Hematopoietic multipotent progenitor cell treated with erythropoietin and hydrocortisone succinate and interleukin-3 and kit ligand, for 4 days (in vitro differentiated cells): ENCODE measurements at places on chromosomes 7 and 10.

- no peak for DNase-seq
Observed at GRCh38 chr7:69643708-69644445, 45.6 kb downstream of the AUTS2 start.

DNA sequence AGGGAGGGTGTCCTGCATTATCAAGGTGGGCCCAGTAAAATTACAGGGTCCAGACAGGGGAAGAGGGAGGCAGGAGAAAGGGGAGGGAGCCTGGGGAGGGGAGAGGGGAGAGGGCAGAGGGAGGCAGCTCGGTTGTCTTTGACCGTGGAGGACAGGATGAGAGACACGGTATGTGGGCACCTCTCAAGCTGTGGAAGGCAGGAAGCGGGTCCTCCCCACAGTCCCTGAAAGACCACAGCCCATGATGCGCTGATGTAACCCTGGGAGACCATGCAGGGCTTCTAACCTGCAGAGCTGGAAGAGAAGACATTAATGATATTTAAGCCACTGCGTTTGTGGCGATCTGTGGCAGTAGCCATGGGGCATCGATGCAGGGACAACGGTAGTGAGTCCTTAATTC, 27.2 kb upstream of the MNX1 start:
- no peak for DNase-seq

DNA sequence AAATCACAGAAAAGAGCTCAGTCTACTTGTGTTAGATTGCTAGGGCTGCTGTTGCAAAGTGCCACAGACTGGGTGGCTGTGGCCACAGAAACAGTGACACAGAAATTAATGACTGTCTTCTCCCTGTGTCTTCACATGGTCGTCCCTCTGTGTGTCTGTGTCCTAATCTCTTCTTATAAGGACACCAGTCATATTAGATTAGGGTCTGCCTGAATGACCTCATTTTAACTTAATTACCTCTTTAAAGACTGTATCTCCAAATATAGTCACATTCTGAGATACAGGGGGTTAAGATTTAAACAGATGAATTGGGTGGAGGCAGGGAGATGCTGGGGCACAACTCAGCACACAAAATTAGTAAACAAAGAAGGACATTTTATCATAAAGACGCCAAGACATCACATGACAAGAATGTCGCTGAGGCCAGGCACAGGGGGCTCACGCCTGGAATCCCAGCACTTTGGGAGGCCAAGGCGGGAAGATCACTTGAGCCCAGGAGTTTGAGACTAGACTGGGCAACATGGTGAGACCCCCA, 23.3 kb upstream of the PARD3 start:
- no peak for DNase-seq

- no peak for DNase-seq
Observed at GRCh38 chr7:131331806-131332205, 4.1 kb downstream of the MKLN1 start.

GRCh38 chr10:75335983-75336382, 65.6 kb downstream of the ZNF503 start:
- DNase-seq: no peak

DNA sequence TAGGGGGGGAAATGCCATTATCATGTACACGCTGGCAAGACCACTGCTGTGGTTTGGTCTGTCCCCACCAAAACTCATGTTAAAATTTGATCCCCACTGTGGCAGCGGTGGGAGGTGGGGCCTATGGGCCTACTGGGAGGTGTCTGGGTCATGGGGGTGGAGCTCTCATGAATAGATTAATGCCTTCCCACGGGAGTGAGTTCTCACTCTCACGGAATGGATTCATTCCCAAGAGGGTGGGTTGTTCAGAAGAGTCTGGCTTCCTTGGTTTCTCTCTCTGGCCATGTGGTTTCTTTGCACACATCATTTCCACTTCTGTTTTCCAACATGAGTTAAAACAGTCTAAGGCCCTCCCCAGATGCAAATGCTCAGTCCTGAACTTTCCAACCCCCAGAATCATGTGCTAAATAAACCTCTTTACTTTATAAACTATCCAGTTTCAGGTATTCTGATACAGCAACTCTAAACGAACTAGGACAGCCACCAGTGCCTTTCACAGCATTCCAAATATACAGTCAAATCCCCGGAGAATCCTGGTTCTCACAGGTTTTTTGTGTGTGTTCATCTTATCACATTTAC, 44.3 kb downstream of the SMURF1 start:
- DNase-seq: no peak

- DNase-seq: no peak
Observed at GRCh38 chr10:132710746-132711612, 75.0 kb downstream of the NKX6-2 start.

DNA sequence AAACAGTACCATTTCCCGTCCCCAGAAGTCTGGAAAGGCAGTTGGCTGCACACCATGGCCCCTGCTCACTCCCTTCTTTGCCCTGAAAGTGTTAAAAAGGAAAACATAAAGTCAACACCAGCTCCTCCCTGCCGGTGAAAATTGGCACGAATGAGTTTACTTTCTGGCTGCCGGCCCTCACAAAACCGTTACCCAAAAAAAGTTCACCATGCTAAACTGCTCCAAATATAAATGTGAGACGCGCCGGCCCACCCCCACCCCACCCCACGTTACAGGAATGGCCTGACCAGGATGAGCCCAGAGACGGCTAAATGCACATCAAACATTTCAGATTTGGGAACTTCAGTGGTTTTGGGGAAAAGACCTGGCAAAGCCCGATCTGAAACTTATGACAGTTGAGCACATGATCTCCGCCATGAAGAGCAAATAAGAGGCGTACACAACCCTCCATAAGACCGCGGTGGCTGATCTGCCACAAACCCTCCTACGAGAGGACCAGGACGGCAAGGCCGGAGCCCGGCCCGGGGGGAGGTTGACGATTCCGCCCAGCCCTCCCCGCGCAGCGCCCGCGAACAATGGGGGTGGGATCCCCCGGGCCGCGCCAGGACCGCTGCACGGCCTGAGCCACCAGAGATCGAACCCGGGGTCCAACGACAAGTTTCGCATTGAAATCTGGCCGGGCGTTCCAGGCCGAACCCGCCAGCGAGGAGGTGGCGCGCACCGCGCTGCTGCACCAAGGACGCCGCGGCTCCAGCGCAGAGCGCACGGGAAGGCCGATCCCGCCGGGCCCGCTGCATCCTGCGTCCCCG, 952 bp downstream of the DIP2C start:
- DNase-seq: peak; percentile 14

DNA sequence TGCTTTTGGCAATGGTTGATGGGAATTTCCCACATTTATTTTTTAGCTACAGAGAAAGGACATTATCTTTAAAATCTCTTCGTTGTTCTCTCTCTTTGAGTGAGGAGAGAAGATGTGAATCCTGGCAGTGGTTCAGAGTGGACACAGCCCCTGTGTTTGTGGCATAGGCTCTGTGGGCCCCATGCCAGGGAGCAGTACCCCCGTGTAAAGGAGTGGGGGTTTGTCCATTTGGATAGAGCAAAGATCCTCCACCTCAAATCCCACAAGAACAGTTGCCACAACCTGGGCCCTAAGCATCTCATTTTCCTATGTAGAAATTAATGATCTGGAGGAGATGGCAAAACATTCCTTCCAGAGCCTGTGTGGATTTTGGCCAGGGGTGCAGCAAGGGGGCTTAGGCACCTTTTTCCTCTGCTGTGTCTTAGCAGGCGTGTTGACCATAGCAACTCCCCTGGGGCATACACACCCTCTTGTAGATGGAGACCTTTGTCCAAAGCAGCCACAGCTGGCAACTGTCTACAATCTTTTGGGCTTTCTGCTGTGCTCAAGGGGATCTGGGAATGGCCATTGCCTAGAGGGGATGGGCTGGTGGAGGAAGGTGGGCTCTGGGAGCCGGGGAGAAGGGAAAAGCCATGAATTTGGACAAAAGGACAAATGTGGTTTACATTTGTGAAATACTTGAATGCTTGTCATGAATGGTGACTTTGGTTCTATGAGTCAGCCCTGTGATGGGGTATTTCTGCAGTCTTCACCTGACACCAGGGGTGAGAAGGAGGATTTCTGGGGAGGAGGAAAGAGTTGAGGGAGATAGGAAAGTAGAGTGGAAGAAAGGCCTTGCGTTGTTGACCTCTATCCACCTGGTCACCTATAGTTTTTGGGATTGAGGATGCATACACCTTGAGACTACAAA, 92.0 kb downstream of the TCF7L2 start:
- DNase-seq: no peak

GRCh38 chr10:124346831-124347230, 71.9 kb downstream of the OAT start:
- no peak for DNase-seq

DNA sequence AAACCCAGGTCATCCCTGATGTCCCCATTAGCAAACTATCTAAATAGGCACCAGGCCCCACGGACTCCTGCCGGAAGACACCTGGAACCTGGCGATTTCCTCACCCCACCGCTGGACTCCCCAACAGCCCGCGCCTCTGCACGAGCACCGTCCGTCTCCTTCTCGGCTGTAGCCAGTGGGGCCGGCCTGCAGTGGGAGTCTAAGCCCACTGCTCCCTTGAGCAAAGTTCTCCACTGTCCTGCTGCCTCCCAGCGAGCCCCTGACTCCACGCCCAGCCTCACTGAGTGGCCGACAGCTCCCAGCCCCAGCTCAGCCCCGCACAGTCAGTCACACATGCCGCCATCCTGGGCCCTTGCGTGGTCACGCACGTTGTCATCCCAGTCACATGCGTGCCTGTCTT, 211.3 kb upstream of the PPP2R2D start:
- no peak for DNase-seq

- no peak for DNase-seq
Observed at GRCh38 chr10:117537904-117538524, 4.5 kb upstream of the EMX2 start.

GRCh38 chr10:86197166-86197790, 169.3 kb downstream of the GRID1 start:
- no peak for DNase-seq

- DNase-seq: peak; percentile 76
Observed at GRCh38 chr10:92845921-92846320, 2.4 kb upstream of the EXOC6 start.

GRCh38 chr10:4427532-4427931, 398.5 kb upstream of the AKR1E2 start:
- DNase-seq: no peak

DNA sequence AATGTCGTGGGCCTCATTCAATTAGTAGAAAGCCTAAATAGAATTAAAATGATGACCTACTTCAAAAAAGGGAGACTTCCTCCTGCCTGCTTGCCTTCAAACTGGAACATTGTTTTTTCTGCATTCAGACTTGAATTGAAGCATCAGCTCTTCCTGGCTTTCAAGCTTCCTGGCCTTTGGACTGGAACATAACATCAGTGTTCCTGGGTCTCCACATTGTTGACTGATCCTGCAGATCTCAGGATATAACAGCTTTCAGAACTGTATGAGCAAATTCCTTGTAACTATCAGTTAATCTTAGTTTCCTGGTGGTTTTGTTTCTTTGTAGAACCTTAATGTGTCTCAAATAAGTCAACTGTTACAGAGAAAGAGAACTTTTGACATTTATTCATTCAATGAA, 18.6 kb downstream of the MAGI2 start:
- DNase-seq: no peak

DNA sequence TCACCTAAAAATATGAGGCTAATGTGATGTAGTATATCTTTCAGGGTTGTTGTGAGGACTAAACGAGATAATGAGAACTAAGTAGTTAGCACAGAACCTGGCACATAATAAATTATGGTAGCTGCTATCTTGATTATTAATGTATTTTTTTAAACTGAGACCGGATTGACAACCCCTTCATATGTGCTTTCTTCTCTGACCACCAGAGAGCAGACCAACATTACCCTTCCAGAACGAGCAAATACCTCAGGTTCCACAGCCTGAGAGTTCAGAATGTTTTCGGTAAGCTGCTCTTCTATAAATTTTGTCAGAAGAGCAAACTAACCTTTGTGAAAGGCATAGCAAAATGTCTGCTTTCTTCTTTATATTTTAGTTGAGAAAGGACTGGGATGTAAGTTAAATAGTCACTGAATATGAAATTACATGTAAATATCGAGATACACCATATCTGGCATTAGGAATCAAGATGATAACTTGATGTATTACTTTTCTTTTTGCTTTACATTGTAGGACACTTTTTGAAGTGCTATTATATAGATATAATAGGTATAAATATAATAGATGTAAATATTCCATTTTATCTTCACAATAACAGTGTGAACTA, 13.6 kb upstream of the BPGM start:
- DNase-seq: peak; percentile 79

DNA sequence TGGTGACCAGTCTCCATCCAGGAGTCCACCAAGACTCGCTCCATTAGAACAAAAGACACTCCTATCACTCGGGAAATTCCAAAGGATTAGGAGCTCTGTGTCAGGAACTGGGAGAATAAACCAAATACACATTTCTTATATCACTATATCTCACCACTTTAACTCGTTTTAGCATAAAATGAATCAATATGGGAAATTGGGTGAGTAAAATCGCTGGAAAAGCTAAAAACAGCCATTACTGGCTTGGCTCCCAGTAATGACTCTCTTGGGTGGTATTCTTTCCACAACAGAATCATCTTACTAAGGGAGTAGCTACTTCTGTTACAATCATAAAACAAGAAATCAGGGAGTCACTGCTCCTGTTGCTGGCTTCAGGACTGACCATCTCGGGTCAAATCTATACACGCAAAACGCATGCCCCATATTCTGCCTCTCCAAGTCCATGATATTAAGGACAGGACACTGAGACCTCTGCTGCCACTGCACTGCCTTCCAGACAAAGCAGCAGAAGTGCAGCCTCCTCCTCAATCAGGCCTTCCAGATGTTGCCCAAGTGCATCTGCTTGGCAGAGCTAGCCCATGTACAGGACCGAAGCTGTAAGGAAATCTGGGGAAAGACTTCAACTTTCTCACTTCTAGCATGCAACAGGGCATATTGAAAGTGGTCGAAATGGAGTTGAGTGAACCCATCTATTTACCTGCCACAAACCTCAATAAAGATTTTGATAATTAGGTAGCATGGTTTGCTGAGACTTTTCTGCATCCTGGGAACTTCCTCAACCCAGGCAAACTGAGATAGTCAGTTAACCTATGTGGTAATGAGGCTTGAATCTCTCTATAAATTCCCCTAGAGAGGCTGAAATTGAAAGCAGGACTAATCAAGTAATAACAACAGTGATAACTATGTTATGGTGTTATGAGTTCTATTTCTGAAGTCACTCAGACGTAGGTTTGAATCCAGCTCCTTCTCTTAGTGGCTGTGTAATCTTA, 14.4 kb upstream of the PANK1 start:
- no peak for DNase-seq

- DNase-seq: peak; percentile 47
Observed at GRCh38 chr7:42877862-42878261, 34.0 kb downstream of the C7orf25 start.

GRCh38 chr10:66811211-66811610, 114.6 kb upstream of the LRRTM3 start:
- DNase-seq: no peak

- no peak for DNase-seq
Observed at GRCh38 chr7:15556339-15557105, 5.3 kb downstream of the AGMO start.

DNA sequence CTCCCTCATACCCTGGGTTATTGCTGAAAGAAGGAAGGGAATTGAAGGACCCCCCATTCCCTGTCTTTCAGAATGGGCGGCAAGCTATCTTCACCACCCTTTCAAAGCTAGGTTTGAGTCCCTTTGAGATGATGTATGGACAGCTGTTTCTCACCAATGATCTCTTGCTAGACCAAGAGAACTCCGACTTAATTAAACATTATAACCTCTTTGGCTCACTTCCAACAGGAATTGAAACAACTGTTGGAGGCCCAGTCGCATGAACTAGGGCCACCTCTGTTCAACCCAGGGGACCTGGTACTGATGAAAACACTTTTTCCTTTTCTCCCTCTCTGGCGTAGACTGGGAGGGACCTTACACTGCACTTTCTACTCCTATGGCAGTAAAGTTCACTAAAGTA, 110.6 kb downstream of the ITGB8 start:
- DNase-seq: no peak

- peak; percentile 56 for DNase-seq
Observed at GRCh38 chr10:93413252-93413689, 68.9 kb downstream of the MYOF start.
